ENCODE measurements at places on chromosomes 6 and 20.

DNA sequence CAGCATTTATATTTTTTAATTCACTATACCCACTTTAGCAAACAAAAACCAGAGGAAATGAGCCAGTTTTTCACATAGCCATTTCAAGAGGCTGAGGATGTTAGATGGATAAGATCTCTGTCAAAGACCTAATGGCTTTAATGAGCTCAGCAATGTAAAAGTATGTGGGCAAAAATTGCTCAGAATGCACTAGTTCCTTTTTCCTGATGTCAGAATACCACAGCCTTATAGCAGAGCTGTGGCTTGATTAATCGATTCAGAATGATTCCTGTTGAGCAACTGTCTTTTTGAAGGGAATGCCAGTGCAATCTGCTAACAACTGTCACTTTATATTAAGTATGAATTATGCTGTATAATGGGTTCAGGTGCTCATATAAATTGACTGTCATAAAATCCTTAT, 100.6 kb upstream of the HIVEP1 start:
- DNase-seq = no peak

DNA sequence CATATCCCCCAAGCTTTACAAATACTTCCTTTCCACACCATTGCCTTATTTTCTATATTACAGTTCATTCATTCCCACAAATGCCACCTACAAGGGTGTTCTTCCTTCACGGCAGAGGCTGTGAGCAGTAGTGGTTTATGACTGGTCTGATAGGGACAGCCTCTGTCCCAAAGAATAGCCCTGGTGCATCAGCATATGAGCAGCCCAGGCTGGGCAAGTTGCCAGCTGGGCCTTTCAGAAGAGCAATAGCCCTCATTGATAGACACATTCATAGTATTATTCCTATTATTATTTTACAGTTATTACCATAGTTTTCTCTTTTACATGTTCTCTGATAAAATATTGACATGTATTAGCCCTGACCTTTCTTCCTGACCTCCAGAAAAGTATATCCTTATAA, 149.9 kb downstream of the MMS22L start:
- no peak for DNase-seq

DNA sequence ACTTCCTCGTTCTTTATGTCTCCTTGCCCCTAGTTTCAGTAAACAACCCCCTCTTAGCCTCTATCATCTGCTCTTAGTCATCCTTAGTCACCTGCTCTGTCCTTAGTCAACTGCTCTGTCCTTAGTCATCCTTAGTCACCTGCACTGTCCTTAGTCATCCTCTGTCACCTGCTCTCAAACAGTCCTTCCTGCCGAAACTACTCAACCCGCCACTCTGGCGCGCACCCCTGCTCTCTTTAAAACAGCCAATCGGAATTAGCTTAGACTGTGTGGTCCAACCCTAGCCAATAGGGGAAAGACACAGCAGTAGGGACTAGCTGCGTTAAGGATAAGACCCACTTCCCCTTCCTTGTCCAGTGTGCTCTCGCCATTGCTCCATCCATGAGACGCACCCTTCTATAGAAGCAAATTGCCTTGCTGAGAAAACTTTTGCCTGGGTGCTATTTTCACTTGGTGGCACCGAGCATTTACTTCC, 73.9 kb downstream of the BACH2 start:
- DNase-seq = no peak

GRCh38 chr6:150395388-150396009, 26.7 kb downstream of the IYD start:
- peak; percentile 37 for DNase-seq

DNA sequence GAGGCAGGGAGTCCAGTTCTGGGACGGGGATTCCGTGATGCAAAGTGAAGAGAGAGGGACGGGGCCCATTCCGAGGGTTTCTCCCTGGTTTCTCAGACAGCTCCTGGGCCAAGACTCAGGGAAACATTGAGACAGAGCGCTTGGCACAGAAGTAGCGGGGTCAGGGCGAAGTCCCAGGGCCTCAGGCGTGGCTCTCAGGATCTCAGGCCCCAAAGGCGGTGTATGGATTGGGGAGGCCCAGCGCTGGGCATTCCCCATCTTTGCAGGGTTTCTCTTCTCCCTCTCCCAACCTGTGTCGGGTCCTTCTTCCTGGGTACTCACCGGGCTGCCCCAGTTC, 35.9 kb upstream of the HLA-G start:
- DNase-seq = no peak

- DNase-seq = no peak
Measured at GRCh38 chr6:158854214-158855101, 35.3 kb upstream of the EZR start.

- DNase-seq = no peak
Measured at GRCh38 chr6:30735668-30736314, 6.7 kb downstream of the FLOT1 start.

GRCh38 chr6:116200619-116201249, 53.1 kb downstream of the TSPYL4 start:
- DNase-seq = no peak

GRCh38 chr20:829551-829950, 4.0 kb upstream of the FAM110A start:
- no peak for DNase-seq

DNA sequence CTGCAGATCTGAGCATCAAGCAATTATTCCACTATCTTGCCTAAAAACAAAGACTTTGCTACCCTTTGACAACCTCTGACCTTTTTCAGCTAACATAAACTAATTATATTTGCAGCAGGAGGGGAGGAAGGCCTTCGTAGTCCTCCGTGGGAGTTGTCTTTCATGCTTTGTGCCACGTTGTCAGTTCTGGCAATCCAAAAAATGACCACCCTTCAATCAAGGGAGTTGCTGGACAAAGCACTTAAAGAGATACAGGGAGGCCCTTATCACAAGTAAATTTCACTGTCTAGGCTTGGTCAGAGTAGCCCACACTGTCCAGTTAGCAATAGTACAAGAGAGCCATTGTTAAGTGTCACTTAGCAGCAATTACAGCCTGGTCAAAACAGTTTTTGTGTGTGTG, 578.9 kb downstream of the HAO1 start:
- no peak for DNase-seq

DNA sequence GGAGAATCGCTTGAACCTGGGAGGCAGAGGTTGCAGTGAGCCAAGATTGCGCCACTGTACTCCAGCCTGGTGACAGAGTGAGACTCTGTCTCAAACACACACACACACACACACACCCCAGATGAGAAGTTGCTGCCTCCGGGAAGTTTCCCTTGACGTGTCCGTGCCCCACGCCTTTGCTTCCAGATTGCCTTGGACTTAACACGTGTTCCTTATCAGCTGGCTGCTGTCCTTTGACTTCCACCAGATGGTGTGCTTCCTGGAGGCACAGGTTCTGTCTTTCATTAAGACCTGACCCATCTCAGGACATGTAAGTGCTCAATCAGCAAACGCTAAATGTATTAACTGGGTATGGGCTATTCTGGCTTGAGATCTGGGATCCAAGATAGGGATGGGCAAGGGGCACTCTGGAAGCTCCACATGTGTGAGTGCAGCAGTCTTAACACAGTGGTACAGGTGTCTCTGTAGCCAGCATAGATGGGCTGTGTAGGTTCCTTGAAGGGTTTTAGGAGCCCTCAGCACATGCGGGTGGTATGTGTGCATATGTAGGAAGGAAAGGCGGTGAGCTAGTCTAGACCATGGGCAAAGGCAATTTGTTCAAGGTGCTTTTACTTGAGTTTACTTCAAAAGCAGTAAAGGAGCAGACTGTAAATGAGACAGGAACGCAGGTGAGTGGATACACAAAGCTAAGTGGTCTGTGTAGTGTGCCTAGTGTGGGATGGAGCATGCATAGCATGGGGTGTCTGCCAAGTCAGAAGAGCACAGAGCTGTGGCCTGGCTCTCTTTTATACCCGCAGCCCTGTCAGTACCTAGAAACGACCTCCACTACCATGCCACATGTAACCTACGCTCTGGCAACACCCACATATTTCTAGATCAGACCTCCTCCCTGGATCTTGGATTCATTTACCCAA, 11.6 kb downstream of the PIGT start:
- DNase-seq = no peak

DNA sequence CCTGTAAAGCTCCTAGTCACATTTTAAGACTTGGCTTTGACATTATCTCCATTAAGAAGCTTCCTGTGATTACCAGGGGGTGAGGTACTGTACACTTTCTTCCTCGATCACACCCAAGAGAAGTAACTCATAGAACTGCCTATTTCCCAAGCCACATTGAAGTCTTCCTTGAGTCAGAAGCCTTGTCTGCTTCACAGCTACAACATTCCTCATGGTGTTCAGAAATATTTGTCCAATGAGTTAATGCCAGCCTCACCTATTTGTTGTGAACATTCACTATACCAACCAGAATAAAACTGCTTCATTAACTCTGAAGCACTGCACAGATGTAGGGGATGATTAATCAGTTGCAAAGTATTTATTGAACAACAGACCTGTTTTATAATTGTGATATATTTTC, 622.3 kb downstream of the PTPRT start:
- no peak for DNase-seq

DNA sequence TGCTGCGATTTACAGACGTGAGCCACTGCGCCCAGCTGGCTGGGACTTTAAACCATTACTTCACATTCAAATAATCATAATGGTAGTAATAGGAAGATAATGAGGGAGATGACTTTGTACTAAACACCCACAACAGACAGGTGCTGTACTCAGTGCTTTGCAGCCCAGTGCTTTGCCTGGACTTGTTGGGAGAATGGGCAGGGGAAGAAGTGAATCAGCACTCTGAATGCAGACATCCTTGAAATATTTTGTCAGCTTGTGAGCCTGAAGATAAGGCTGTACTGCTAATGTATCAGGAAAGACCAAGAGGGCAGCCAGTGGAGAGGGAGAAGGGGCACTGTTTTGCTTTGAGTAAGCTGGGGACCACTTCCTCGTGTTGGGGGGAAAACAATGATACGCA, 17.4 kb downstream of the NKX2-2 start:
- no peak for DNase-seq

DNA sequence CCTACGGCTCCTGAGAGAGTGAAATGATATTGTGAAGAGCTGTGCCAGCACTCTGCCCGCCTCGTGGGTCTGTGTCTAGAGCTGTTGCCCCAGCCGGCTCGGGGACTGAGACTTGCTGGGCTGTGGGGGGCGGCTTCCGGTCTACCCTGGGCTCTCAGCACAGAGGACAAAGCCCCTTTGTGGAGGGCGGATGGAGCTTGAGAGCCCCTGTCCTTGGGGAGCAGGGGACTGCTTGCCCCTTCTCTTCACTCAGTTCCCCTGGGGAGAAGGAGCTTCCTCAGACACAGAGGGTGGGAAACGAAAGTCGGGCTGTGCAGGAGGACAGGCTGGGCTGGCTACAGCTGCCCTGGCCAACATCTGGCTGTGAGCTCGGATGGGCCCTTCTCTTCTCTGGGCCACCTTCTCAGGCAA, 11.0 kb downstream of the SRC start:
- no peak for DNase-seq

DNA sequence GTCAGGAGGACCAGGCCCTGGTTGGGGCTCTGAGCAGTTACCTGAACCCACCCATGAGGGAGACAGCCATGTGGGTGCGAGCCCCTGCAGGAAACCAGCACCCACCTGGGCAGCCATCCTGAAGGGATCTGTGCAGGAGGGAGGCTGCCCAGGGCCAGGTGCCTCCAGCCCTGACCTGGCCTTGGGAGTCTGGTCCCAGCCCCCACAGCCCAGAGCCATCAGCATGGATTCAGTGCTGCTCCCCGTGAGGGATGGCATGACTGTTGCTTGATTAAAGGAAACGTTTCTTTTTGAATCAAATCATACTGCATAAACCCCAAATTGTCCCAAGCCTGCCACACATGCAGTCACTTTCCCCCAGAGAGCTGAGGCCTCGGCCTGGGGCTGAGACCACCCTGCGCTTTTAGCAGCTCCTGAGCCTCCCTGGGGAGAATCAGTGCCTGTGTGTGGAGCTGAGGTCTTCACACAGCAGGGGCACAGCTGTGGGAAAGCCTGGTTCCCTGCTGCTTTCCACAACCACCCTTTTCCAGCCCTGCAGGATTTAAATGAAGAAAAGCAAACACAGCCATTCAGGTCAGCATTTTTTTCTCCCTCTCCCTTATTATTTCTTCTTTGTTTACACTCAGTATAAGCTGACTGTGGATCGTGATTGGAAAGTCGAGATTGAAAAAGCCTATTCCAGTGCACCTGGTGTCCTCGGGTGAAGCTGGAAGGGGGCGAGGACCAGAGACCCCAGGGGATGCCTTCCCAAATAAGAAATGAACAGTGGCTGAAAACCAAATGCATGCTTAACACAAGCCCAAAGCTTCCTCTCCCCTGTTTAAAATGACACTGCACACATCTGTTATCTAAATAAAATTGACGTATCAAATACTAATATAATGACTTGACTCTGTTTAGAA, 283.9 kb downstream of the SMOC2 start:
- no peak for DNase-seq

GRCh38 chr6:45663251-45664221, 285.8 kb upstream of the SUPT3H start:
- DNase-seq = peak; percentile 17

- DNase-seq = no peak
Measured at GRCh38 chr20:33160681-33161080, 7.3 kb upstream of the BPIFA2 start.

- no peak for DNase-seq
Measured at GRCh38 chr6:165571721-165572132, 91.3 kb downstream of the PDE10A start.

- DNase-seq = no peak
Measured at GRCh38 chr6:142356201-142356883, 54.5 kb downstream of the ADGRG6 start.

DNA sequence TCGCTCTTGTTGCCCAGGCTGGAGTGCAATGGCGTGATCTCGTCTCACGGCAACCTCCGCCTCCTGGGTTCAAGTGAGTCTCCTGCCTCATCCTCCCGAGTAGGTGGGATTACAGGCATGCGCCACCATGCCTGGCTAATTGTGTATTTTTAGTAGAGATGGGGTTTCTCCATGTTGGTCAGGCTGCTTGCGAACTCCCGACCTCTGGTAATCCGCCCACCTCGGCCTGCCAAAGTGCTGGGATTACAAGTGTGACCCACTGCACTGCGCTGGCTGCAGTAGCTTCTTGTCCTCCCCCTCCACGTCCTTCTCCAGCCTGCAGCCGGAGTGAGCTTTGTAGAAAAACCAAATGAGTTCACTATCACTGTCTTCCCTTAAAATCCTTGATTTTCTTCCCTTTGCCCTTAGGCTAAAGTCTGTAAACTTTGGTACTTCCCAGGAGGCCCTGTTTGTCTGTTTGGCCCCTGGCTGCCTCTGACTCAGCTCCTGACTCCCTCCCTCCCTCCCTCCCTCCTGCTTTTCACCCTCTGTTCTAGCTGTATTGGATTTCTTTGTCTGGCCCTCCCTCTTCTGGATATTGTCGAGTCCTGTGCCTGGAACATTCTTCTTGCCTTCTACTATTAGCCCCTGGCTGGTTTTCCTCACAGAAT, 12.9 kb downstream of the PARD6B start:
- DNase-seq = peak; percentile 86

GRCh38 chr20:35199740-35200139, 26.8 kb upstream of the MMP24 start:
- DNase-seq = no peak

DNA sequence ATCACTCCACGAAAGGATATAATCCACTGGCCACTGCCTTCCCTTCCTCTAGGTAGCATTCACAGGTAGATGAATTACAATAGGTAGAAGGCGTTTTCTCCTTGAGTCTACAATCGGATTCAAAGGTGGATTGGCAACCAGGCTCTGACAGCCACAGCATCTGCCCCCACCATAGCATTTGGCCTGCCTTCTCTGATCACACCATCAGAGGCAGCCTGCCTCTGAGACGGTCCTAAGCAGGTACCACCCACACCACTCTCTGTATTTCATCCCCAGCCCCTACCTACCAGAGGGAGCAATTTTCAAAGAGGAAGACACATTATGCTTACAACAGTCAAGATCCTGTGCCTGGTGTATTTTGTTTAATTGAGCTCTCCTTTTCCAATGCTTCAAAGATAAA, 210.5 kb upstream of the SPTLC3 start:
- no peak for DNase-seq

GRCh38 chr20:34891166-34892062, 15.0 kb downstream of the ACSS2 start:
- DNase-seq = peak; percentile 47

Measured in fibroblast of the conjunctiva (primary cell).